H4 (cell line): ENCODE measurements at places on chromosomes 7 and 10. TPM values are rescaled to one million over a fixed set of nuclear protein-coding genes. Genes with fewer than 3 reads are reported as not detected.

The MYL10 gene
- total RNA-seq: not detected in 2 replicates

The ACTR1A gene
- total RNA-seq: 100 and 172 TPM in 2 replicates

The HMX3 gene
- total RNA-seq: 0.45 TPM in 1 of 2 replicates, not detected in the other

The CALY gene
- not detected in 2 replicates for total RNA-seq

The OR2A1 gene
- not detected in 2 replicates for total RNA-seq

The VENTX gene
- not detected in 2 replicates for total RNA-seq

The SLIT1 gene
- 0.10 TPM in 1 of 2 replicates, not detected in the other for total RNA-seq

The BZW2 gene
- total RNA-seq: 265 and 341 TPM in 2 replicates

The CASP2 gene
- 20.2 and 37.7 TPM in 2 replicates for total RNA-seq

The KLHDC10 gene
- 13.5 and 15.5 TPM in 2 replicates for total RNA-seq

The PLAC9 gene
- not detected in 2 replicates for total RNA-seq

The BMI1 gene
- 50.0 and 58.6 TPM in 2 replicates for total RNA-seq

The ARHGAP22 gene
- 2.1 and 6.3 TPM in 2 replicates for total RNA-seq

The ELMO1 gene
- total RNA-seq: 55.0 and 58.3 TPM in 2 replicates

The MTPN gene
- total RNA-seq: 141 and 205 TPM in 2 replicates

The FAM237B gene
- total RNA-seq: not detected in 2 replicates

The HTR5A gene
- not detected in 2 replicates for total RNA-seq

The CUZD1 gene
- total RNA-seq: 0.37 and 0.99 TPM in 2 replicates

The FKBP9 gene
- 167 and 188 TPM in 2 replicates for total RNA-seq

The ANKRD16 gene
- total RNA-seq: 3.0 and 3.2 TPM in 2 replicates

The DNAAF5 gene
- 51.0 and 51.2 TPM in 2 replicates for total RNA-seq

The ZSCAN25 gene
- total RNA-seq: 6.9 and 14.2 TPM in 2 replicates

The HOXA5 gene
- 3.6 and 8.0 TPM in 2 replicates for total RNA-seq

The BLNK gene
- total RNA-seq: 0.10 TPM in 1 of 2 replicates, not detected in the other

The SLC18A3 gene
- not detected in 2 replicates for total RNA-seq
